CD4-positive, alpha-beta memory T cell (primary cell): ENCODE measurements at places on chromosomes 16 and 17. TPM values are rescaled to one million over a fixed set of nuclear protein-coding genes. Genes with fewer than 3 reads are reported as not detected.

The C16orf92 gene
- total RNA-seq = not detected

DNA sequence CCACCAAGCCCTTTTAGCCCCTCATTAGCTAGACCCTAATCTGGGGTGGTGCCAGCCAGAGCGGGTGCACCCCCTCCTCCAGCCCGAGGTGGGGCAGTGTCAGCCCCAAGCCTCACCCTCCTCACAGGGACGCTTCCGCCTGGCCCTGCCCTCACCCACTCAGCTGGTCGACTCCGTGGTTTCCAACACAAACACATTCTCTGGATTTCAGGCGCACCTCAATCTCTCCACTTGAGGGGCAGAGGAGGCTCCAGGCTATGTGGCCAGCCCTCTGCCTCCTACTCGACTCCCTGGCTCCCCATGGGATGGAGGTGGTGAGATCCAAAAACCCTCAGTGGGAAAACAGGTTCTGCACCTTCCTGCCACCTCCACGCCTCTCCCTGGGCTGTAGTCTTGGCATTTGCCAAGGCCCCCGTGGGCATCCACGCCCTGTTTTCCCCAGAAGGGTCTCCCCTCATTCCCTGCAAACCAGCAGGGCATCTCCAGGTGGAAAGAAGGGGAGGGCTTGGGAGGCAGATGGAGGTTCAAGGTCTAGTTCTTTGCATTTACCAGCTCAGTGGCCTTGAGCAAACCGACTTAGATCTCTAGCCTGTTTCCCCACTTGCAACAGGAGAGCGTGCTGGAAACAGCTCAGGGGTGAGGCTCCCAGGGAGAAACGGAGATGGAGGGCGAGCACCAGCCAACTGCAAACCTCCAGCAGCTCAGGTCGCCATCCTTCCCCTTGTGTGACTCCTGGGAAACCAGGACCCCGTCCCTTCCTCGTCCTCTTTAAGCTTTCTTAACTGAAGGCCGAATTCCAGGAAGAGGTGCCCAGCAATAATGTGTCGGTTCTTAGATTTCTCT lies 1.7 kb downstream of the EMP2 start:
- DNase-seq = no peak

DNA sequence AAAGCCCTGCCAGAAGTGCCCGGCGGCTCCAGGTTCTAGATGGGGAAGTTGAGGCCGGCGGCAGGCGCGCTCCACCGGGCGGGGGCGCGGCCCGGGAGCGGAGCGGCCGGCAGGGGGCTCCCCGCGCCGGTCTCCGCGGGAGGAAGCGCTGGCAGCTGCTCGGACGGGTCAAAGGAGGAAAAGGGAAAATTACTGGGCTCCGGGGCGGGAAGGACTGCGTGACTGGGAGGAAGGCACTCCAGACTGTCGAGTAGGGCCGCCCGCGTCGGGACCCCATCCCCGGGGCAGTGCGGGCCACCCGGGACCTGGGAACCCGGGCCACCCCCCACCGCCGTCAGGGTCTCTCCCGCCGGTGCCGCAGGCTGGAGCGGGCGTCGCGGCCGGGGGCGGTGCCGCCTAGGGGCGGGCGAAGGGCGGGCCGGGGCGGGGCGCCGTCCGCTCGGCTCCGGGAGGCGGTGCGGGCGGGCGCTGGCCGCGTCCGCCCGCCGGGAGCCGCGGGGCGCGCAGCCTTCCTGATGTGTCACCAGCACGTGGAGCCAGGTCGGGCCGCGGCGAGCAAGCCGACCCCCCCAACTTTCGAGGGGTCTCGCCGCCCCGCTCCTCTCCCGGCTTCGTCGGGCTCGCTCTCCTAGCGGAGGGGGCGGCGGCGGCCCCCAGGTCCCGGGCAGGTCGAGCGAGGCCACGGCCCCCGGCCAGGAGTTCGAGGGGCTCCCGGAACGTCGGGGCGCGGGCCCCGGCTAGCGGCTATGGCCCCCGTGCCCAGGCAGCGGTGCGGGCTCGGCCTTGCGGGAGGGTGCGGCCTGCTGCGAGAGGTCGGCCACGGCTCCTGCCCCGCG lies 167.5 kb downstream of the RAB11FIP4 start:
- DNase-seq = peak; percentile 32

- DNase-seq = no peak
Observed at GRCh38 chr17:81160306-81160705, 5.0 kb upstream of the PVALEF start.

DNA sequence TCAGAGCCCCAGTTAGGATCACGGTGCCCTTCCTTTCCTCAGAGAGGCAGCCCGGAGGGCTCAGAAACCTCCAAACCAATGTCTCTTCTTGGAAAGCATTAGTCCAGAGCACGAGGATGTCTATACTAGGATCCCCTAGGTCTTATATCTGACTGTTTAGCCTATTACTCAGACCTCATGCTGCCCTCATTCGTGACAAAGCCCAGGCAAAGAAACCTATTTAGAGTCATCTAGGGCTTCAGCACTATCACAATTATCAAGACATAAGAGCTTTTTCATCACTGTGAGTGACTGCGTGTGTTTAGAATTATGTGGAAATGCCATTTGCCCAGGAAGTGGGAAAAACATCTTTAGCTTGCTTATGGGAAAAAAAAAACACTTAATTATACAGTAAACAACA lies 159.8 kb upstream of the NOL11 start:
- DNase-seq = no peak

- DNase-seq = no peak
Observed at GRCh38 chr16:35636480-35637230, 2177.2 kb downstream of the TP53TG3F start.
